ENCODE measurements at places on chromosomes 6 and 20.

DNA sequence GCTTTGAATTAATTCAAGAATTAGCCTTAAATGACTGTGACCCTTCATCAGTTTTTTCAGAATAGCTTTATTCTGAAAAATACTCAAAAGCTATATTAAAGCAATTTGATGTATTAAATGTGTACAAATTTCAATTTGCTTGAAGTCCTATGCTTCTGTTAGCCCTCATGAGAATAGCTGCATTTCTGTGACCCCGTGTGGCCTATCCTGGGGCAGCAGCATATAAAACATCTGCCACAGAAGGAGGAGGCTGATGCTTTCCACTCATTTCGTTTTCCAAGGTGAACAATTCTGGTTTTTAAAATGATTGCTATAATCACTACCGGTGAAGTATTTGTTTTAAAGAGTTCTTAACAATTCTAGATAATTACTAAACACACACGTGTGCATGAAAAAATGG, 360.3 kb downstream of the BTBD9 start:
- DNase-seq, result no peak

- no peak for DNase-seq
These were observed 4.8 kb upstream of the MOCS1 start for GRCh38 chr6:39938773-39939654.

DNA sequence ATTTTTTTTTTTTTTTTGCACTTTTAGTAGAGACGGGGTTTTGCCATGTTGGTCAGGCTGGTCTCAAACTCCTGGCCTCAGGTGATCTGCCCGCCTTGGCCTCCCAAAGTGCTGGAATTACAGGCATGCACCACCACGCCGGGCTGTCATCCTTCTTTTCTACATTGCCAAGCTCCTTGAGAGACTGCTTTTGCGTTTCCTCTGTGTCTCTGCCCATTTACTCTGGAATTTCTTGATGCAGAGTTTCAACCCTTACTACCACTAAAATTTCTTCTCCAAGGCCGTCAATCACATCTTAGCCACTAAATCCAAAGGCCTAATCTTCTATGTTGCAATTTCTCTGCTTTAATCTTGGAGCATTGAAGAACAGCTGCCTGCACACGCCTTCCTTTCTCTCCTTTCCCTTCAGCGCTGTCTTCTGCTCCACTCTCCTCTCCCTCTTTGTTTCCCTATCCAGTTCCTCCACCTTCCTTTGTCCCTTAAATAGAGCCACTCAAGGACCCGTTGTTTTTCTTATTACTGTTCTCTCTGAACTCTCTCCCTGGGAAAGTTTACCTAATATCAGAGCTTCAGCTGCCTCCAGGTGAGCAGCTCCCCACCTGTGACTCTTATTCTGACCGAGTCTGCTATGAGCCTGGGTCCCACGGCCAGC, 98.8 kb downstream of the SLC35B3 start:
- DNase-seq, result no peak

GRCh38 chr6:46099952-46100351, 29.8 kb upstream of the ENPP4 start:
- no peak for DNase-seq

- no peak for DNase-seq
These were observed 10.8 kb upstream of the ZBTB24 start for GRCh38 chr6:109493865-109494264.

DNA sequence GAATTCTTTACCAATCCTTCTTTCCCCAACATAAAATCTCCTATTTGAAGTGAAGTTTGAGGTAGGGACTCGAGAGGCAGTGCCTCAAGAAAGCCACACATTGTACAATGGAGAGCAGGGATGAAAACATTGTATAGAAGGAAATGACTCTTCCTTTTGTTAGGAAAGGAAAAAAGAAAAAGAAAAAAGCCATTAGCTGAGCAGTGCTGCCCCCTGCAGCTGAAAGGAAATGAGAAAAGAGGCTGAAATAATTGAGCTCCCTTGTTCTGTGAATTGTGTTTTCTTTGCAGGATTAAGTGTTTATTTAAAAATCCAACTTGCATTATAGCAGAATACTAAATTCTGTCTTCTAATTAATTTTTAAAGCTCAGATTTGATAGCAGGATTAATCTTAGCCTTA, 162.9 kb upstream of the SASH1 start:
- no peak for DNase-seq

DNA sequence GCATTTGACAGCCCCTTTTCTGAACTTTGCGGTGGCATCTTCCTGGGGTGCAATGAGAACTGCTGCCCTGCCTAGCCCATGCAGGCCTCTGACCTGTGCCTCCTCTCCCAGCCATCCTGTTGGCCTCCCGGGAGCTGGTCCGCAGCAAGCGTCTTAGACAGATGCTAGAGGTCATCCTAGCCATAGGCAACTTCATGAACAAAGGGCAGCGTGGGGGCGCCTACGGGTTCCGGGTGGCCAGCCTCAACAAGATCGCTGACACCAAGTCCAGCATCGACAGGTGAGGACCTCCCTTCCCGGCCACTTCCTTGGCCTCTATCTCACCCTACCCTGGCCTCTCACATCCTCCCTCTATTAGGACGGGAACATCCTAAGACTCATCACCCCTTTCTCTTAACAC, 37.6 kb downstream of the MOCS1 start:
- DNase-seq, result no peak

DNA sequence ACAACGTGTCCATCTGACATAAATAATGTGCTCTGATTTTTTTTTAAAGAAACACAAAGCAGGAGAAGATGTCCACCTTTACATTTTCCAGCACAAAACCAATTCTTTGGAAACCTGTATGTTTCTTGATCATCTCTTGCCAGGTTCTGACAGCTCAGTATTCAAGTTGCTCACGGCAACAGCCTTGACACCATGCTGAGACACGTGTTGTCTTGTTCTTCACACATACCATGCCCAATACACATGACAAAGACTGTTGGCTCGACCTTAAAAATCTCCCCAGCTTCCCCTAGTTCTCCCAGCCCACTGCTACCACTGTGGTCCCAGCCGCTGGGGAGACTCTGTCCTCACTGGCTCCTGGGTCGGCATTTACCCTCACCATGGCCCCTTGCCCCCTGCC, 518.9 kb downstream of the PREX1 start:
- no peak for DNase-seq

DNA sequence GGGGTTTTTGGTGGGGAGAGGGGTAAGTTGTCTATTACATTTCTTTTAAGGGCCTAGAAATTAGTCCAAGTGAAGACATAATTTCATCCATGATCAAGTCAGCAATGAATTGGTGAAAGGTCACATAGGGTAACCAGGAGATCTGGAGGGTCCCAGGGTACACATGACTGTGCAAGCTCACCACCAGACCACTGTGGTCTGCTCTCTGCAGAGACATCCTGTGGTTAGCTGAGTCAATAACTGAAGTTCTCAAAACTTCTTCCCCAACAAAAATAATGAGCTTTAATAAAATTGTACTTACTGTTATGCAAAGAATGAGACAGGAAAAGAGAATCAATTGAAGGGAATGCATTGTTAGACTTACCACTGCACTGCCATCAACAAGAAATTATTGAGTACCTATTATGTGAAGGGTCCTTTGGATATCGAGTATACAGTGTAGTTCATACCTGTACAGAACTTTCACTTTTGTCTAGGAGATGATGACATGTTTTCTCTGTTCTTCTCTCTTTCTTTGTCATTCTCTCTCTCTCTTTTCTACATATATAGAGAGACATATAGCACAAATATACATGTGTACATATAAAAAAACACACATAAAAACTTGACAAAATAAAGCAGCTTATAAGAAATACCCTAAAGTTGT, 209.8 kb downstream of the GJA1 start:
- DNase-seq, result no peak

DNA sequence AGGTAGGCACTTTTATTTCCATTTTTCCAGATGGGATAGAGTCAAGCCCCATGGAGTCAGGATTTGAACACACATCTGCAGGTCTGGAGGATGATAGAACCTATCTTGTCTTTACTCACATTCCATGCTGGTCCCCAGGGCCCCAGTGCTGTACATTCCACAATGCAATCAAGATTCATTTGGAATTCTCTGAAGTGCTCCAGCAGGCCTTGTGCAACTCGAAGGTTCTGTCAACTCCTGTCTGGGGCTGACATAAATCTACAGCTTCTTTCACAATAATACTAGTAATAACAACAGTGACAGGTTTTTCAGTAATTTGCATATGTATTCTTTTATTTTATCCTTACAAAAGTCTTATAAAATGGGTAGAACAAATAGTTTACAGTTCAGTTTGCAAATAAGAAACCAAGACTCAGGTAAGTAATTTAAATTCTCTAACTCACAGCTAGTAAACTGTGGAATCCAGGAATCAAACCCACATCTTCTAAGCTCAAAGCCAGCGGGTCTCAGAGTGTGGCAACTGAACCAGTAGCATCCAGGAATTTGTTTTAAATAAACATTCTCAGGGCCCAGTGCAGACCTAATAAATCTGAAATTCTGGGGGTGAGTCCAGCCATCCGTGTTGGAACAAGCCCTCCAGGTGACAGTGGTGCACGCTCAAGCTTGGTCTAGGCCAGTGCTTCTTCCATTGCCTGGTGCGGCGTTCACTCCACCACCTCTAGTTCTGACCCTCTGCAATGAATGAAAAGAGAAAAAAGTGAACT, 137.0 kb upstream of the TNFAIP3 start:
- no peak for DNase-seq

Measured in activated CD4-positive, CD25-positive, alpha-beta regulatory T cell (primary cell).